Activated naive CD8-positive, alpha-beta T cell treated with anti-CD3 and anti-CD28 coated beads, Interleukin-2, amount 50 U/mL, for 24 hours (primary cell): ENCODE measurements at places on chromosomes 1 and 21.

- no peak for DNase-seq
Measured at GRCh38 chr1:152517237-152517811, 3.0 kb downstream of the CRCT1 start.

DNA sequence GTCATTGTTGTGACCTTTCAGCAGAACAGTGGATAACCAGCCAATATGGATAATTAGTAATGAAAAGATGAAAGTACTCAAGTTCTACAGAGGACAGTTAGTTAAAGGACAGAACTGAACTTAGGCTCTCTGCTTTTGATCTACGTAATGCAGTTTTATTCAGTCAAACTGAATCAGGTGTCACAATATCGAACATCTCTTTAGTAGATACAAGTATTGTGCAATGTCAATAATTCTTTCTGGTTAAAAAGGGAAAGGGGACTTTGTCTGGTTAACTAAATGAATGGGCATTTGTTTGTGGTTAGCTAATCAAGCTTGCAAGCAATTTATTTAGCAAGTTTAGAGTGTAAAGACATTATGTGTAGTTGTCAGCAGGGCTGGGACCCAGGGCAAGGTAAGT, 562.2 kb upstream of the PTBP2 start:
- no peak for DNase-seq

DNA sequence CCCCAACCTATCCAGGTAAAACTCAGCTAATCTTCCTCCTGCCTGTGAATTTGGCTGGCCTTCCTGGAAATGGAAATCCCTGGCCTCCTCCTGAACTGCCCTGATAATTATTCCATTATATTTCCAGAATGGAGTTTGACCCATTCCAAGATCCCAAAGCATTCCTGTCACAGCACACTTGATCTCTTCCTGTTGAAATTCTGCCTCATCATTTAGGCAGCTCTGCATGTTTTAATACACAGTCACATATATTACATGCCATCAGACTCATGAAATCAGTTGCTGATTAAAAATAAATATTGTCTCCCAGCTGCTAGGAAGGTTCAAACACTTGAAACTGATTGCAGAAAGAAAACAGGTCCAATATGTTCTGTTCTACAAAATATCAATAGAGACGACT, 148.2 kb upstream of the PALMD start:
- DNase-seq: no peak

DNA sequence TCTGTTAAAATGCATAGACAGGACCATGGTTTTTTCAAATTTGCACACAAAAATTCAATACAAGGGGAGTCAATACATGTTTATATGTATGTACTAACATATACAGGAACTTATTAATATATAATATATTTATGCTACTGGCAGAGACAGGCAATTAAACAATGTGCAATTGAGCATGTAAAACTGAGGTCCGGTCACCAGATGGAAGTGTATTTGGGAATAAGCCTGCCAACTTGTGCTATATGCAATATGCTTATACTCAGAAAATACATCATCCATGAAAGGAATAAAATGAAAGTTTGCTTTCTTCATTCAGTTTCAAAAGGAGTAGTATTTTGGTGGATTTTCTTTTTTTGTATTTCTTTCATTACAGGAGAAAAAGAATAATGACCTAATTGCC, 640.2 kb upstream of the CXADR start:
- DNase-seq: no peak

DNA sequence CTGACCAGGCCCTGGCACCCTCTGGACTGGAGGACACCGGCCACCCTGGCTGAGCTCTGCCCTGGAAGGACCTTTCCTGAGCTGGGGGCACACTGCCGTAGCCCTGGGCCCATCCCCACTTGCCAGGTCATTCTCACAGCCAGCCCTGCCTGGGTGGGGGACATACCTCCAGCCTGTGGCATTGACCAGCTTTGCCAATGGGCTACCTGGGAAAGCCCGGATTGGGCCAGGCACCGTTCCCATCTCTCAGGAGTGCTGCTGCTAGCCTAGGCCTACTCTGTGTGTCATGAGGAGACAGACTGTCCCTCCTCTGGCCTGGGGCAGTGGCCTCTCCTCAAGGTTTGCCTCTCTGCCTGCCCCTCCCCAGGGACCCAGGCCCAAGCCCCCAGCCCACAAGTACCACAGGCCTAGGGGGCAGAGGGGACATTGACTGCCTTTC, 40.0 kb downstream of the COQ8A start:
- no peak for DNase-seq

DNA sequence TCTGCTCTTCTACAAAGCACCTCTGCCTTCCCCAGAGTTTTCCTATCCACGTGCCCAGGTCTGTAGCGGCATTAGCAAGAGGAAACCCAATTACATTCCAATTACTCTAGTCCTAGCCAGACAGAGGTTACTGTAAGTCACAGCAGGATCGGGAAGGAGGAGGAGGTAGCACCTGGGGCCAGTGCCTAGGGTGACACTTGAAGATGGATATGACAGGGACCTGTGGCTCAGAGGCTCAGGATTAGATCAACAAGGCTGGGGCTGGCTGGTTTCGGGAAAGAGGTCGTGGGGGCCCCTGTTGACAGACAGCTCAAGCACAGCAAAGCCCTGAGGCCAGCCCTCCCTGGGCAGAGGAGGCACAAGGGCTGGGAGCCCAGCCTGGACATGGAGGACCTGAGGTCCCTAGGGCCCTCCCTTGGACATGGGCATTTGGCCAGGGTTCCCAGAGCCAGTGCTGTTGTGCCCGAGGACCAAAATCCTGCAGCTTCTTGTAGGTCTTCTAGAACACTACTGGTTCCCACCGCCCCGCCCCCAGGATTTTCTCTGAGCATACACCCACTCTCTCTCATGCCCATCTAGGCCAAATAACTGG, 3.0 kb upstream of the HCRTR1 start:
- no peak for DNase-seq

DNA sequence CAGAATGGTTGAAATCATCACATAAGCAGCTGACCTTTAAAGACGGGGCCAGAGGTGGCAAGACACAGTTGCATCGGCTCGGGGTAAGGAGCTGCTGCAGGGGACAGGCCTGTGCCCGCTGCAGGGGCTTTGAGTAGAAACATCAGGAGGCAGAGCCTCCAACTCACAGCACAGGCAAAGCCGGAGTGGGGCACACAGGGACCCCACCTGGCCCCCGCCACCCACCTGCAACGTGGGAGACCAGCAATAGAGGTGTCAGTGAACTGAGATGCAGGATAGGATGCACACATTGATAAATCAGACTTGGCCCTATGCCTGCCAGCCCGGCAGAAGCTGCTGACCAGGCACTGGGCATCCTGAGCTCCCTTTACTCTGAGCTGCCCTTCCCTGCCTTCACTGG, 257.2 kb downstream of the NPHP4 start:
- no peak for DNase-seq

- DNase-seq: no peak
Measured at GRCh38 chr1:112265931-112266330, 130.1 kb upstream of the CTTNBP2NL start.

DNA sequence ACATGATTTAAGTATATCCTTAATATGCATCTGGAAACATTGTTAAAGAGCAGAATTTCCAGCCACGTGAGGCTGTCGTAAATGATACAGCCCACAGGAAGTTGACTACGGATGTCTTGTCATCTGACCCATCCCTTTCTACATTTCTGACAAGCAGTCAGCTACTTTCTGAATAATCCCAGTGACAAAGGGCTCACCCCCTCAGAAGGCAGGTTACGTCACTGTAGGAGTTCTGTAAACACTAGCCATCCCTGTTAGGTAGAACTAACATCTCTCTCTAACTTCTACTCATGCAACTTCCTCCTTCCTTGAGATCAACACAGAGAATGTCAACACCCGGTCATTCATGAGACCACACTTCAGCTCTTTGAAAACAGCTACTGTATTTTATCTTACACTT, 259.2 kb downstream of the GREM2 start:
- no peak for DNase-seq

GRCh38 chr1:61152469-61153105, 70.2 kb downstream of the NFIA start:
- no peak for DNase-seq

DNA sequence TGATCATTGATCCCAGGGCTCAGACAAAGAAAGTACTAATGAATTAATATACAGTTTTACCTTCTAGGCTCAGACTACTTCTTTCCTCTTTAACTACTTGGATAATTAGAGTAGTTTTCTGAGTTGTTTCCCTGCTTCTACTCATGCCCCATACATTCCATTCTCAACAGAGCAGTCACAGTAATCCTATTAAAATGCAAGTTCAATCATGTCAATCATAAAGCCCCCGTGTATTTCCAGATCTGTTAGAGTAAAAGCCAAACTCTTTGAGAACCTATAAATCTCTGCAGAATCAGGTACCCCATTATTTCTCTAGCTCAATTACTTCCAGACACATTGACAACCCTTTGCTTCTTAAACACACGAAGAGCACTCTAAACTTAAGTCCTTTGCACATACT, 242.1 kb upstream of the PRMT6 start:
- no peak for DNase-seq

DNA sequence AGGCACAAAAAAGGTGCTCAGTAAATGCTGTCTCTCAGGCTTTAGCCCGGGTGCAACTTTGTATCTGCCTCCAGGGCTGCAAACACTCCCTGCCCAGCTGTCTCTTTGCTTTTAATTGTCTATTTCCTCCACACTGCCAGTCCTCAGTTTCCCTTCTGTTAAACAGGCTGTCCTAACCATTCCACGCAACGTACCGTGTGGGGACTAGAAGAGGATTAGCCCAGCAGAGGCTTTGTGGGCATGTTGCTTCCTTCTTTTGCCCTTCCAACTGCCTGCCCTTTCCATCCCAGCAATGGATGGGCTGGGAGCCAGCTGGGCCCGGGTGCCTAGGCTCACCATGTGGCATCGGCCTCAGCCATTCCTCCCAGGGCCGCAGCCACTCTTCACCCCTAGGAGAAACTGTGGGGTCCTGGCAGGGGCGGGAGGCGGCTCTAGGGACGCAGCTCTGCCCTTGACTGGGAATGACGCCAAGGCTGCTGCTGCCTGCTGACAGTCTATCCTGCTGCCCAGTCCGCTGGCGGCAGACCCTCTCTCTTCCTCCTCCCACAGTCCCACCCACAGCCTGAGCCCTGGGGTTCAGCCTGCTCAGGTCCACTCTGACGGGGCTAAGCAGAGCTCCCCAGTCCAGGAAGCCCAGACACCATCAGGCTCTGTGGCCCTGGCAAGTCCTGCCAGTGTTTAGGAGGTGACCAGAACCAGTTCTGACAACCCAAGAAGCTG, 40.6 kb upstream of the LRP8 start:
- DNase-seq: no peak

DNA sequence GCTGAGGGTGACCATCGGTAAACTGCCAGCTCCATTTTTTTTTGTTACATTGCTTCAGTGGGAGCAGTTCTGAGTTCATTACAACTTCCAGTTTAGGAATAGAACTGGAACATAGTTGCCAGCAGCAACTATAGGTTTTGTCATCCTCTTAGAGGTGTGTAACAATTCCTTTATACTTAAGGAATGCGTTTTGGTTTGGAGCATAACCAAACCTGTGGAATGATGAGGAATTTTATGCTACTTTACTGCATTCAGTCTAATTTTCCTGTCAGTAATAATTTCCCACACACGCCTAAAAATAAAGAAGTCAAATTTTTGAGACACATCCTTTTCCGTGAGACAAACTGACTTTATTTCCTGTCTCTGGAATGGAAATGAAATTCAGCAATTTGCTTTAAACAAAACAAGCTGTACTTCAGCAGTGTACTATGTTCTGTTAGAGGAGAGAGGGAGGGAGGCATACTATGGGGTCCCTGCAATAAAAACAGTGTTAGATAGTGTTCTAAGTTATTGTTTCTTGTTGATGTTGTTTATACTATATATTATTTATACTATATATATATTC, 4.8 kb upstream of the AMPD1 start:
- no peak for DNase-seq

DNA sequence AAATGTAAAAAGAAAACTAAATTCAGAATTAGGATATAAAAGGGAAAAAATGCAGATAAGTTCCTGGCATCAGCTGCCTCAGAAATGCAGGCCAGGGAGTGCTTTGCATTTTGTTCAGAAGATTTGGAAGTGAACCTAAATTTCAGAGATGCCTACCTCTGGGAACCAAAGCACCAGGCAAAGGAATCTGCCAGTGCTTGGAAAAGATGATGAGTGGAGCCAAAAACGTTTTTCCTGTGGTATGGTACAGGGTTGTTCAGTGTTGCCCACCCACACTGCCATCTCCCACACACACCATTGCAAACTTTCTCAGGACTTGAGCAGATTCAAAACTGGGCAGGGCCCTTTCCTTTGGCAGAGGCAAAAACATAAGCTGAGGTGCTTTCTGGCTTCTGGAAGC, 349.5 kb downstream of the TGFB2 start:
- no peak for DNase-seq

DNA sequence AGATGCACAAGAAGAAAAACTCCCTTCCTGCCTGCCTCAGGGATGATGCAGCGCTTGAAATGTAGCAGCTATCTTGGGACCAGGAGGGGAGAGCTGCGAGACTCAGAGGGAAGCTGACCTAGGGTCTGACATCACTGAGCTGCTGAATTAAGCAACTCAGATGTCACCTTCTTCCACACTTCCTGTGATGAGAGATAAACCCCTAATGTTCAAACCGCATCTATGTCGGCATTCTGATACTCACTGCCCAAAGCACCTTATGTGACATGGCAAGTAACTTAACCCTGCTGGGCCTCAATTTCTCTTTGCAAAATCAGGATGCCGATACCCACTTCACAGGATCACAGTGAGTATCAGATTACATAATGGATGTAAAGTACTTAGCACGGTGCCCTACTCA, 9.1 kb upstream of the AK2 start:
- no peak for DNase-seq

DNA sequence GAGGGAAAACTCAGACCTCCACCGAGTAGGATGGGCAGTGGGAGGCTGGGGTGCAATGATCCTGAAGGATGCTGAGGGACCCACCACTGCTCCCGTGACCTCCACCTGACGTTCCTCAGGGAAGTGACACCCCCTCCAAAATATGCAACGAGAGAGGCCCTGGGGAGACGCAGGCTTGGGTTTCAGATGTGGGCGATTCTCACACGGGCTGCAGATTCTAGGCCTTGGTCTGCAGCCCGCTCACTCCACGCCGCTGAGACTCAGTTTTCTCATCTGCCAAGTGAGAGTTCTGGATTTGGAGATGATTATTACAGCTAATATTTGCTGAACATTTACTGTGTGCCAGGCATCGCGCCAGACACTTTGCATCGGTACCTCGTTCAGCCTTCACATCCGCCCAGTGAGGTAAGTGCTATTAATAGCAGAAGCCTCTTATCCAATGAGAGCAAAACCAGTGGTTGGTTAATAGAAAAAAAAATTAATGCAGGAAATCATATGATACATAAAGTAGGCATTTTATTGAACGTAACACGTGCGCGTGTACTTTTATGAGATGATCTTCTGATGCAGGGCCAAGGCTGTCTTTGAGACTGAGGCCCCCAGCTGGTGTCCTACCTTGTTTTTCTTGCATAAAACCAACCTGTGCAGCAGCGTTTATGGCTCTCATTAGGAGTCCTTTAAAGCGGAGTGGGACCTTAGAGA, 102.0 kb upstream of the RUNX3 start:
- no peak for DNase-seq

- no peak for DNase-seq
Measured at GRCh38 chr1:87089823-87090222, 175.4 kb downstream of the HS2ST1 start.
